CD4-positive, alpha-beta T cell treated with Interleukin-1 beta for 1 hour (primary cell): ENCODE measurements at places on chromosomes 6 and 20.

- no peak for DNase-seq
These were observed 37.7 kb upstream of the CENPW start for GRCh38 chr6:126302191-126302590.

- no peak for DNase-seq
These were observed 24.3 kb downstream of the SNX14 start for GRCh38 chr6:85569323-85569722.

DNA sequence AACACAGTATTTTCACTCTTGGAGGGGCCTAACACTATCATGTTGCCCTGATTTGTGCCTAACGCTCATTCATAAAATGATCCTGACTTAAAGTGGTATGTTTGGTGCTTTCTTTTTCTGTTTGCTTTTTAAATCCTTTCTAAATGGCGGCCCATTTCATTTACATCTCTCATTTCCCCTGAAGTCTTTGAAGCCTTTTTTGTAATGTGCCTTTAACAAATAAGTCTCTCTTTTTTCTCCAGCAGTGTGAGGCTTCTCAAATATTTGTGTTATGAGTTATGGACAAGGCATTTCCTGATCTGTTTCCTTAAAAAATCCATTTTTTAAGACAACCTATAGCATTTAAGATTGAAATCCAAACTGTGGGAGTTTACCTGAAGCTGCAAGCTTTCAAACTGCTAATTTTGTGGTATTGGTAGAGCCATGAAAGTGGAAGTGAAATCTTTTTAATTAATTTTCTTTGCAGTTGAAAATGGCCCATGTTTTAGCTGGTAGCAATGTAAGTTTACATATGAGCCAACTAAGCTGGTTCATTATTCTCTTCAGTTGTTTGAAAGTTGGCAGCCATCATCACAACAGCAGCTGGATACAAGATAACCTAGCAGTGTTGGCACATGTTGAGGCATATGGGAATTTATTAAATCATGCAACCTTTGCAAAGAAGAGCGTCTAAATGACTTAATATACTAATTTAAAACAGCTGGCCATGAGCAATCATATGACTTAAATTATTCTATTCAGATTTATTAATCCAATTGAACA lies 469.7 kb downstream of the CDKAL1 start:
- DNase-seq: no peak

GRCh38 chr6:34583461-34583860 lies 27.3 kb upstream of the SPDEF start:
- DNase-seq: no peak

GRCh38 chr6:161369339-161369738 lies 95.5 kb upstream of the AGPAT4 start:
- DNase-seq: no peak

GRCh38 chr20:17856024-17856564 lies 112.5 kb downstream of the SNX5 start:
- DNase-seq: peak; percentile 53

DNA sequence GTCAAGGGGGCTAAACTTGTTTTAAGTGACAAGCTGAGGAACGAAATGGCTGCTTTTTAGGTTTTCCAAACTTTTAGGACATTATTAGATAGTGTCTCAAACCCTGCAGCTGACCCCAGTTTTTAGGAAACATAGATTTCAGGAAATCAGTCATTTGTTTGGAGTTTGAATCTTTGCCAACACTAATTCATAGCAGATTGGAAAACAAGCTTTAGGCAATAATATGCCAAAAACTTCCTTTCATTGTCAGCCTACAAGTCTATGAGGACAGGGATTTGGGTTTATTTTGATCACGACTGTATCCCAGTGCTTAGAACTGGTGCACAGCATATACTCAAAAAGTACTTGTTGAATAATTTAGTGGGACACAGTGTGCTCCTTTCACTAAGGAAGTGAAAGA lies 123.2 kb downstream of the TINAG start:
- DNase-seq: no peak

- peak; percentile 69 for DNase-seq
These were observed 29.3 kb upstream of the TRIM27 start for GRCh38 chr6:28953039-28953584.

GRCh38 chr20:45100563-45101245 lies at the start of gene KCNS1:
KCNS1 (minus strand) TSS chr20:45101127; CDS start chr20:45099236, 1,891 bp downstream.
- no peak for DNase-seq

DNA sequence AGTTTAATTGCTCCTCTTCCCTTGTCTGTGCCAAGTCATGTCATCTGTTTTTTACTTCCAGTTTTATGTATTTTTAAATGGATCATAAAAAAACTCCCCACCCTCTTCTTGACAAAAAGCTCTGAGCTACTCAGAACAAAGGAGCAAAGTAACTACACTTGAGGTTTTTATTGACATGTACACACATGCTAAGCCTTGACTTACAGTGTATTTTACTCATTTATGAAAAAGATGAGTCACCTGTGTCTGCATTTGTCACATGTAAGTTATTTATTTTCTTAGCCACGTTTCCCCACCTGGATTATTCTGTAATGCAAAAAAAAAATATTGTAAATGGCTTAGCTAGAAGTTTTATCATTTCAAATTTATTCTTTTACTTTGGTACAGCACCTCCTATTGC lies 628.8 kb upstream of the SLC35B3 start:
- no peak for DNase-seq

DNA sequence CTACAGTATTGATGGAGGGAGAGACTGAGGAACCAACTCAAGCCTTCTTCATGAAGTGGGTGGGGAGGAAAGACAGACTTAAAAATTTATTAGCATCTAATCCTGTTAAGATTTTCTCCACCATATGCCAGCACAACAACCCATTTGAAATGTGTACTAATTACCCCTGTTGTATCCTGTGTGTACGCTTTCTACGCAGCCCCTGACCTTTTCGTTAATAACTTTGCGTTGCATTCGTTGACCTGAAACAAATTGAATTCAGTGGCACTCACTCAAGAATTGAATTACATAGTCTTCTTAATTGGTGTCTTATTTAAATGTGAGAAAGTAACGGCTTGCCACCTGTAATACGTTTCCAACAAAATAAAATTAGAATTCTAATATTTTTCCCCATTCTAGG lies 113.9 kb downstream of the LINC00237 start:
- DNase-seq: no peak

DNA sequence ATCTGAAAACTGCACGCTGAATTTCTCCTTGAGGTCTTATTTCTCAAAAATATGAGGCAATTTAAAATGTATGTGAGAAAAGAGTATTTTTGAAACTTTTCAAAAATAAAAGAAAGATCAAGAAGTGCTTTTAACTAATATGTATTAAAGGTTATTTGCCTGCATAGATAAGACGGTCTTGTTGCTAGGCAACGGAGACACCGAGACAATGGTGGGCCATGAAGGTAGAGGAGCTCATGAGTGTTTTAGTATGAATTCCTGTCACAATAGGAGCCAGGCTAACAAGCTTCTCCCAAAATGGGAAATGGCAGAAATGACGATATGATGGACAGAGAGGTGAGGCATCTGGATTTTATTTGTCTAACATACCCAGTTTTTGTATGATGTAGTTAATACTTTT lies 308.2 kb downstream of the SLC35F1 start:
- no peak for DNase-seq

DNA sequence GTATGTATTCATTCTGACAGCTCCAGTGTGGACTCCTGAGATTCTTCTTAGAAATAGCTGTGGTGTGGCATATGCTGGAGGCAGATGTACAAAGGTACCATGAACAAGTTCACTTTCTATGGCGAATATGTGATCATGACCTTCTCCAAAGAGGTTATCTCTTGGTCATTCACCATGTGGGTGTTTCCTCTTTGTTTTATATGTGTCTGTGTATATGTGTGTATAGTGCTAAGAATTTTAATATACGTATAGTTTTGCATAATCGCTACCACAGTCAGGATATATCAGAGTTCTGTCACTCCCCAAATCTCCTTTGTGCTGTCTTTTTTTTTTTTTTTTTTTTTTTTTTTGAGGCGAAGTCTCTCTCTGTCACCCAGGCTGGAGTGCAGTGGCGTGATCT lies 47.1 kb downstream of the PHACTR2 start:
- DNase-seq: no peak

- DNase-seq: no peak
These were observed 21.6 kb upstream of the TNFAIP3 start for GRCh38 chr6:137845460-137845859.

- no peak for DNase-seq
These were observed 627.5 kb downstream of the PKHD1 start for GRCh38 chr6:51459958-51460357.

DNA sequence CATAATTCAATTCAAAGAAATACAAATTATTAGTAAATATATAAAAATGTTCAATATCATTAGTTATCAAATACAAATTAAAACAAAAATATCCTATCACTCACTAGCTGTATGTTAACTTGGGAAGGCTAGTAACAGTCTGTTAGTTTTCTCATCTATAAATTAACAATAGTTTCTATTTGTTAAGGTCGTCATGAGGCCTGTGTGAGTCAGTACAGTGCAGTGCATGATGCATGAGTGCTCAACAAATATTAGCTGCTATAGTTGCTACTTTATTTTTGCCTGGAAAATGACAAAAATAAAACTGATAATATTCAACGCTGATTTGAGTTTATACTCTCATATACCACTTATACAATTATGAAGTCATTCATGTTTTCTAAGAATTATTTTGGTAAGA lies 401.6 kb upstream of the RUNX2 start:
- DNase-seq: no peak

DNA sequence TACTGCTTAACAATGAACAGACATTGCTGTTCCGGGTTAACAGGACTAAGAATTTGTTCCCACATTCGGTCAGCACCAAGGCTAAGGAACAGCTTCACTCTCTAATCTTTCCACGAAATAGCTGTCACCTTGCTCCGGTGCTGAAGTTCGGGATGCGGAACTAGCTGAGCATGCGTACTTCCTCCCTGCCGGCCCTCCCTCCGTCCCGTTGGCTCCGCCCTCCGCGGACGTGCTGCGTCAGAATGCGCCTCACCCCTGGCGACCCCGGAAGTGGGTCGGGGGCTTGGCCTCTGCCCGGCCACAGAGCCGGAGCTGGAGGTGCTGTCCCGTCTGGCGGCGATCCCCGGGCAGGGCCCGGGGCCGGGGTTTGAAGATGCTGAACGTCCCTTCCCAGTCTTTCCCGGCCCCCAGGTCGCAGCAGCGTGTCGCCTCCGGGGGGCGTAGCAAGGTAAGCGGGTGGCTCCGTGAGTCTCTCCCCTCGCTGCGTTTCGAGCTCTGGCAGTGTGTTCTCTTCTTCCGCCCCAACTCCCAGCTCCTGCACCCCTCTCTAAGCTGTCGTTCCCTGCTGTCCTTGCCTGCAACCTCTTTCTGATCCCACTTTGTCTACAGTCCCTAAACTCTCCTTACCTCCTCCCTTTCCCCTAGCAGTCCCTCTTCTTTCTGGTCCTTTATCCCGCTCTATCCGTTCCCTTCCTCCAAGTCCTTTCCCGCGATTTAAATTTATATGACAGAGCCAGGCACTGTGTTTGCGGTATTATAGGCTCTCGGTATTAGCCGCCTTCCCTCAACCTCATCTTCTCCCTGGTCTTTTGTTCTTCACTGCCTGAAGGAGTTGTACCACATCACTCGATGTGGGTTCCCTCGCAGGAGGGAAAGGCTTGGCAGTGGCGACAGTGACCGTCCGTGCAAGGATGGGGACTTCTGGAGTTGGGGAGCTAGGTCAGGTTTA lies at the start of gene CYB5R4:
CYB5R4 (plus strand) TSS at position 280 of the 949 bp plus-strand sequence; CDS start at position 374, 94 bp downstream.
- DNase-seq: peak; percentile 92

GRCh38 chr6:125764121-125764671 lies 14.8 kb downstream of the HEY2 start:
- no peak for DNase-seq

GRCh38 chr20:47036091-47036870 lies 141.6 kb downstream of the EYA2 start:
- no peak for DNase-seq

DNA sequence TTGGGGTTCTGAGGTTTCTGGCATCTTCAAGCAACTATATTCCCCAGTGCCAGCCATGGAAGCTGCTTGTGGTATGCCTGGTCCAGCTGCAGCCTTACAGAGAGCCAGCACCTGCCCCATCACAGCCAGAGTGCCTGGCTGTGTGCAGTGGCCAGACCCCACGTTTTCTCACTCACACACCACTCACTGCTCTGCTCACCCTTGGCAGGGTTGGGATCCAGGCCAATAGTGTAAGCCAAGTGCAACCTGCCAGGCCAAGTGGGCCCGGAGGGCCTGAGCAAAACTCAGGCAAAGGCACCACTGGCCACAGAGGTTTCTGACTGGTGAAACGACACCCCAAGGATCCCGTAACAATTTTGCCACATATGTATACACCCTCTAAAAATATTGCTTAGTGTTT lies 67.9 kb upstream of the EYA4 start:
- DNase-seq: no peak

DNA sequence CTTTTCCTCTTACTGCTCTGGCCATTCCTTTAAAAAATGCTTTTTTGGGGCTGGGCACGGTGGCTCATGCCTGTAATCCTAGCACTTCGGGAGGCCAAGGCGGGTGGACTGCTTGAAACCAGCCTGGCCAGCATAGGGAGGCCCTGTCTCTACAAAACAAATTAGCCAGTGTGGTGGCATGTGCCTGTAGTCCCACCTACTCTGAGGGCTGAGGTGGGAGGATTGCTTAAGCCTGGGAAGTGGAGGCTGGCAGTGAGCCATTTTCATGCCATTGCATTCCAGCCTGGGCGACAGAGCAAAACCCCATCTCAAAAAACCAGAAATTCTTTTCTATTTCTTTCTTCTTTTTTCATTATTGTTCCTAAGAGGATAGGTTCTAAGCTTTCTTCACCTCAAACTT lies 36.9 kb upstream of the RNF144B start:
- no peak for DNase-seq

- DNase-seq: no peak
These were observed 54.7 kb downstream of the TRAM2 start for GRCh38 chr6:52522151-52522626.

GRCh38 chr20:20410678-20411077 lies 42.8 kb downstream of the INSM1 start:
- DNase-seq: no peak

- no peak for DNase-seq
These were observed 21.4 kb upstream of the MYL9 start for GRCh38 chr20:36519944-36520343.

DNA sequence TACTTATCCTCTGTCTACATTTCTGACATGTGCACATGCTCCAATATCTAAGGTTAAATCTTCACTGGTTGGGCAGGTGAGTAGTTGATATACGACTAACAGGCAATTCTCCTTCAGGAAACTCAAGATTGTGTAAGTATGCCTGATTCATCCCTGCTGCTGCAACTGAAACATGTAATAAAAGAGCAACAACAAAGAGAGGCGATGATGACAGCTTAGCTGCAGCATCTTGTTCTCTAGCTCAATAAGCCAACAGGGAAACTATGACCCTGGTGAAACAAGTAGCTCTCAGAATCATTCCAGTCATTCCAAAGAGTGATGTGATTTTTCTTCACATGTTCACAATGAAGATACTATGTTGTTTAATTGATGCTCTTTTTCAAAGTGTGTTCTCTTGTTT lies 74.4 kb downstream of the ELOVL4 start:
- no peak for DNase-seq
